ENCODE measurements at places on chromosomes 5 and 9.

DNA sequence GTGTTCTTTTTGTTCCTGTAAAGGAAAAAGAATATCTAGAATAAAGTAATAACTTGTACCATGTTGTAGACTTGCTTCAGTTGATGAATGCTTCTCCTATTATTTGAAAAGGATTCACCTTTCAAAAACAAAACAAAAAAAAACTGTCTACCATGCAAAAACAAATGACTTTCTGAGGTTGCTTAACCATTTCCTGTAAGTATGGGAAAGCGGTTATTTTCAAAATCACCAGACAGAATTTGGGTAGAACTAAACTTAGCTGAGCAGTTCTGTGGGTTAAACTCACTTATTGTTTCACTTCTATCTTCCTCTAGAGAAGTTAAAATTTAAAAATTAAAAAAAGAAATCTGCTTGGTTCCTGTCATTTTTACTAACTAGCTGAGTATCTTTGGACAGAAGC is 25.2 kb downstream of the LNPEP start:
- DNase-seq, result no peak

- DNase-seq, result no peak
Measured at GRCh38 chr9:99103054-99103895, 1.6 kb upstream of the TGFBR1 start.

DNA sequence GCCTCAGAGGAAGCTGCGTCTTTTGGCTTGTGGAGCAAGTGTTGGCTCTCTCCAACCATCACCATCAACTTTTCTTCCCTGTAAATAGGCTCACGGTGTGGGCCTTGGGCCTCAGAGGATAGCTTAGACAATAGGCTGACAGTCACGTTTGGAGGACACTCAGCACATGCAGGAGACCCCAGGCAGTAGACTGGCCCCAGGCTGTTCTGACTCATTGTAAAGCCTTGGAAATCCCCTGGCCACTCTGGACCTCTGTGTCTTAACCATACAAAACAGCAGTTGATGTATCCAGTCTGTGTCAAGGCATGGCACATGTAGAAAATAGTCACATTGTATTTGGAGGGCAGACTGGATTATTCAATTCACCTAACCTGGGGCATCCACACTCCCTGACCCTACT is 18.6 kb downstream of the CD74 start:
- no peak for DNase-seq

- DNase-seq, result no peak
Measured at GRCh38 chr9:125509476-125509875, 197.5 kb downstream of the MAPKAP1 start.
